Mesenteric fat pad (tissue), 1 donor: ENCODE measurements at places on chromosomes 1 and 21. TPM values are rescaled to one million over a fixed set of nuclear protein-coding genes. Genes with fewer than 3 reads are reported as not detected.

Gene AMPD1
- total RNA-seq = not detected

Gene CFAP298
- total RNA-seq = 29.2 TPM

DNA sequence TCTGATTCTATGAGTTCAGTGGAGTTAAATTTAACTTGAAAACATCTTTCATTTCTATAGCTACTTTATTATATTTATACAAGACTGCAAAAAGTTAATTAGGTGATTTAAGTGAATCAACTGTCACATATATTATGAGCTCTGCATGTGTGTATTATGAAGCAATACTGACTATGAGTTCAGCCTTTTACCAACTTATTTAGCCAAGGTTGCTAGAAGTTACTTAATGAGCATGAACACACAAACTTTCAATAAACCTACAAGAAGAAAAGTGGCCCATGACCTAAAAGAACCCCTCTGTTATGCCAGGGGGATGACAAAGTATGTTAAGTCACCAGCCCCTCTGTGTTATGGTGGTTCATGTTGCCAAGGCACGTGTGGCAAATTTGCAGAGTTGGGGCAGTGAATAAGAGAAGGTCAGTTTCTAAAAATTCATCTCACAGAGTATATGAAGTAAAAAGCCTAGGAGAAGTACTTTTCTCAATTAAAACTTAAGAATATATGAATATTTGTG lies 86.7 kb upstream of the LYPLAL1 start:
- no peak for DNase-seq

DNA sequence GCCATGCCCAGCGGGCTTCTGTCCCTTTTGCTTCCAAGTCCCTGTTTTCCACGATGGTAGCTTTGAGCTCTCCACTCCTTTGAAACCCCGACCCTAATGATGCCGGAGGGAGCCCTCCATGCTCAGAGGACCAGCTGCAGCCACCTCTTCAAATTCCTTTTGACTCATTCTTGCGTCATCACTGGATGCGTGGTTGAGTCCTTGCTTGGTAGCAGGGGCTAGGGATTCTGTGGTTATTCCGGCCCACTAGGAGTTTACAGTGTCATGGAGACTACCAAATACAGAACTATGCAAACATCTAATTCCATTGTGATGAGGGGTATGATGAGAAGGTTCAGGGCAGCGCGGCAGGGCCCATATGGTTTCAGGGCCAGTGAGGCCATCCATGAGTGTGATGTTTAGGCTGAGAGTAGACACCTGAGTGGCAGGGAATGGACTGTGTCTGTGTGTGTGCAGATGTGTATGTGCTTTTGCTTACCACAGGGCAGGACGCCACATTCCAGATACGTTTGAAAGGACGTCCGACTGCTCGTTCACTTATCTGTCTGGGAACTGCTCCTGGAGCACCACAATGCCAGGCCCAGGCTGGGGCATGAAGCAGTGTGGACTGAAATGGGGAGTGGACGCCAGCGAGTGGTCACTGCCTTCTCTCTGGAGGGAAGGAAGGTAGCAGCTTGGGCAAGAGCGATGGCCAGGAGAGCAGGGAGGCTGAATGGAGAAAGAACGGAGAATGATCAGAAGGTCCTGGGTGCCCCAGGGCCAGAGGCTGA lies 30.4 kb upstream of the ZBTB21 start:
- DNase-seq = no peak

Gene CADM3
- total RNA-seq = 6.5 TPM

Gene FAM72C
- total RNA-seq = 0.19 TPM

GRCh38 chr21:35048183-35048601 lies 910 bp downstream of the RUNX1 start:
- no peak for DNase-seq

DNA sequence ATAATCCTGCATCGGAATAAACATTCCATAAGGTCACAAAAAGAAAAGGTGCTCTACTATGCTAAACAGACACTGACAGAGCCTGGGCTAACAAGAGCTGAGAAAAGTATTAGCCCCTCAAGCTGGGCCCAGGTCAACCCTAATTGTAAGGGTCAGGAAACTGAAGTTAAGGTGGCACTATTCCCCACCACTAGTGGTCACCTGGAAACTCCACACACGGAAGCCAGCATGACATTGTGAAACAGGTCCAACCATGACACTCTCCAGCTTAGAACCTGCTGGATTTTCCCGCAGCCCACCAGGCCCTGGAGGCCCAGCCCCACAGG lies 1.2 kb downstream of the PTTG1IP start:
- no peak for DNase-seq

GRCh38 chr1:41907446-41907845 lies 11.3 kb downstream of the HIVEP3 start:
- no peak for DNase-seq

DNA sequence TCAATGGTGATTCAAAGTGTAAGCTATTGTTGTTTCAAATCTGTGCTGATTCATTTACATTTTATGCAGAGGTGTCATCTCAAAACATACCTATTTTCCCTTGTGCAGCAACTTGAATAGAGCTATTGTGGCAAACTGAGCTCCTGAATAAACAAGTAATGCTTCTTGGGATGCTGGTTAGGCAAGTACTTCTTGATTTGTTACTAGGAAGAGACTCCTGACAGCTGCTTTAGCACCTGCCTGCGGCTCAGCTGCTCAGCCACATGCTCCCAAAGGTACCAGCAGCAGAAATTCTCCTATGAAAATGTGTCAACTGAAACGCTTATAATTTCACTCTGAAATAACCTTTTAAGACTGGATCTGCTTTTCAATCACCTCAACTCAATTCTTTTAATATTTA lies 352.3 kb downstream of the RYR2 start:
- DNase-seq = no peak

DNA sequence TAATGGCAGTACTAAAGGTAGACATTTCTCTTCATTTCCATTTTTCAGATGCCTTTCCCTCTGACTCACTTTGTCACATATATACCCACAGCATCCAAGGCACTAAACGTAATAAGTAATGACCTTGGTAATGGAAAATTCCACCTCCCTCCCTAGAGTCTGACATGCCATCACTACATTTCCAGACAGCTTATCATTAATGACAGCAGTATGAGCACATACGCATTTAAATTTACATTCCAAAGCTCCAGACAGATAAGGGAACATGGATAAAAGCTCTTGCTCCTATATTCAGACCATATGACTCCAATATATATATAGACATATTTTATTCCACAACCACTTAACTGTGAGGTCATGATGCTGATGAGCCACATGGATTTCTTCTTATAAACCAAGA lies 191.7 kb upstream of the GORAB start:
- no peak for DNase-seq

GRCh38 chr1:100699744-100700143 lies 19.8 kb upstream of the VCAM1 start:
- DNase-seq = no peak

- no peak for DNase-seq
These were observed 98.7 kb upstream of the C8B start for GRCh38 chr1:57064379-57065140.

GRCh38 chr1:169138866-169139670 lies 32.6 kb downstream of the ATP1B1 start:
- DNase-seq = no peak

GRCh38 chr1:209483691-209484090 lies 99.8 kb upstream of the CAMK1G start:
- no peak for DNase-seq

- no peak for DNase-seq
These were observed 38.4 kb upstream of the HMGB4 start for GRCh38 chr1:33825506-33825905.

- DNase-seq = no peak
These were observed 131.4 kb downstream of the ST6GALNAC5 start for GRCh38 chr1:76998582-76999223.

DNA sequence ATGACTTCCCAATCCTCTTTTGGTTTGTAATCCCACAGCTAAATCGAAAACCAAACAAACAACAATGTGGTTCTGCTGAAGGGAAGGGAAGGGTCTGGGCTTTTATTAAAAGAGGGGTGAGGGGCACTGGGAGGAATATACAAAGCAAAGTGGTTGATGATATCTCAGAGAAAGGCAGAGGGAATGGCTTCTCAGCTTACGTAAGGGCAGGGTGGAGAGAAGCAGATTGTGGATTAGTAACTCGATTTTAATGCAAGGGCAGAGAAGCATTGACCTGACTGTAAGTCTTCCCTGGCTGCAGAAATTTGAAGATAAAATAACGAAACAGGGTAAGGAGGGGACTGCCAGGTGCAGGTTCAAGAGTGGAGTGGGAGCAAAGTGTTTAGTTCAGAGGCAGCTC lies 438.2 kb upstream of the LRRC7 start:
- DNase-seq = no peak

DNA sequence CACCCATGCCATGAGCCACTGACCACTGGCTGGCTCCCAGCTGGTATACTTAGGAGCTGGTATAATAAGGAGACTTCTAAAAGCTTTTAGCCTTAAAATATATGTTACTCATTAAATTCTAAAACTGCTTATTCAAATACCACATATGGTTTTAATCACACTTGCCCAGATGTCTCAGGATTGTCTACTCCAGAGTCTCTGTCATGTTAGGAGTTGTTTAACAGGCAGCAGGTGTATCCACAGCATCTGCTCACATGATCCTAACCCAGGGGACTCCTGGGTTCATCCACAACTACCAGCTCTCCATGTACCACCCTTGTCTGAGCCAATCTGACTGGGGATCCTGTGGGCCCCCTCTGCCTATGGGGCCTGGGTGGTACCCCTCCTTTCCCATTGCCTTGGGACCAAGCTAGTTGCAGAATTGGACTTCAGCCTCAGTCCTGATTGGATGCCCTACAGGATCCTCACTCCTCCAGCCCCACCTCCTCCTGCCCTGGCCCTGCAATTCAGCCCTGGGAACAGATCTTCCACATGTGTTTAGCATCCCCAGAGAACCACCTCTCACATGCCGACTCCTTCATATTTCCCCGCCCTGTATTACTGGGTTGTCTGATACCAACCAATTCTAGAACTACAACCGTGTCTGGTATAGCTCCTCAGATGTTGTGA lies 61.3 kb downstream of the BCAR3 start:
- no peak for DNase-seq

- no peak for DNase-seq
These were observed 93.1 kb downstream of the ADCY10 start for GRCh38 chr1:167820684-167821355.

GRCh38 chr21:46077674-46078101 lies 20.2 kb upstream of the COL6A2 start:
- peak; percentile 79 for DNase-seq

Gene IVL
- not detected for total RNA-seq

Gene CELA3B
- total RNA-seq = 0.90 TPM

DNA sequence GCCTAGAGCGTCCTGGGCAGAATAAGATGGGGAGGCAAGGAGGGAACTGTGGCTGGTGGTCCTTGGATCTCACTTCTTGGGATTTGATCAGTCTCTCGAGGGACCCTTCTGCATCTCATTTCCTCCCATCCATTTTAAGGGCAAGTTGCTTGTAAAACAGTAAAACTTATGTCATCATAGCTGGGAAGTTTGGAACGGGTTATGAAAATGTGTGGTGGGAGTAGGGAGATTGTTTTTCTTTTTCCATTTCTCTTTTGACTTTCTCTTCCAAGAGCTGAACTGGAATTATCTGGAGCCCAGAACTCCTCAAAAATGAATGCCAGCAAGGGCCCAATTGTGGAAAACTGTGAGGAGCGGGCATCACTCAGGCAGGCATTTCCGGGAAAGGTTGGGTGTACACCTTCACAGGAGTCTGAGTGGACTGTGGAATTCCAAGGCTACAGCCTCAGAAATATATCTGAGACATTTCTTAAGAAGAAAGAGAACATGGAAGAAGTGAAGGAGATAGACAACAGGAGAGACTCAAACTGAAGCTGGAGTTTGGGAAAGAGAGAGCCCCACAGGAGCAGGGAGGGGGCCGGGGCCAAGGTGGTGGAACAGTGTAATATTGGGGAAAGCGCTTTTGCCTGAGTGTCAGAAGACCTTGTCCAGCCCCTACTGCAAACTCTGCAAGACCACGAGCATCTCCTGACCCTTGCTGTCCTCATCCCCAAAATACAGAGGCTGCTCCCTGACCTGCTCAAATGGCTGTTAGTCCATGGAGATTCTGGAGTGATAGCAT lies 185.1 kb downstream of the FOXD2 start:
- no peak for DNase-seq

DNA sequence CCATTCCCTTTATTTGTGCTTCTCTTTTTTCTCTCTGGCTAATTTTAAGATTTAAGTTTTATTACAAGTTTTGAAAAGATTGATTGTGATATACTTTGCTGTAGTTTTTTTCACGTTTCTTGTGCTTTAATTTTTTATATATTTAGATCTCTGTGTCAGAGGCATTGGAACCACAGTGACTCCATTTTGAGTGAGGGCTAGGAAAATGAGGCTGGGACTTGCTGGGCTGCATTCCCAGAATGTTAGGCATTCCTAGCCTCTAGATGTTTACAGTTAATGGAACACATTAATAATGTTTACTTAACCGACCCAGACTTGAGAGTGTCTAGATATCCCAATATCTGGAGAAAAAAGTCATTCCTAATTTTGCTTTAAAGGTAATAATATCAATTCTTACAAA lies 939.4 kb downstream of the BRINP3 start:
- no peak for DNase-seq

Gene SELENOF
- 194 TPM for total RNA-seq

DNA sequence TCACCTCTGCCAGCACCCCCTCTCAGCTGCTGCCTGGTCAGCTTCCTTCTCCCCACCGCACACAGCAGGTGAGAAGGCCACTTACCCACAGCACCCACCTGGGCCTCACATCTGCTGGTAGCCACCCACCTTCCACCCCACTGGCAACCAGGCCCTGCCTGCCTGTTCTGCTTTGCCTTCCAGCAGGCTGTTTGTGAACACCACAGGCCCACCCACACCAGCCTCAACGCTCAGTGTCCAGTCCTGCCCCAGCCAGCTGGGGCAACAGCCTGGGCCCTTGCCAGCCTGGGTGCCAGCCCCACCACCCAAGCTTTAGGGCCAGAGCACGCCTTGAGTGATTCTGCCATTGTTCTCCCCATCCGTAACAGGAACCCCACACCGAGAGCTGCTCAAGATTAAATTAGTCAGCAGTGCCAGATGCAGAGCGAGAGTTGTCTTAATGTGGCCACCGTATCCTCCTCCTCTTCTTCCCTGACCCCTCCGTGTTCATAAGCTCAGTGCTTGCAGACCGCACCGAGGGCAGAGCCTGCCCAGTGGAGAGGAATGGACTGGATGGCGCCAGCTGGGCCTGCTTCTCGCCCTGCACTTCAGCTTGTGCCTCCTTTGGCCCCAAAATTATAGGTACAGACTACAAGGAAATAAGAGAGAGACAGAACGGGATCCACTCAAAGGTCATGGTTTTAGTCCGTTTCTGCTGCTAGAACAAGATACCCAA lies 120.3 kb upstream of the COL6A1 start:
- peak; percentile 80 for DNase-seq

- no peak for DNase-seq
These were observed 655.4 kb downstream of the RWDD3 start for GRCh38 chr1:95889400-95889799.
